ENCODE measurements at places on chromosomes 2 and 18.
A peak's percentile ranks its signal among the peaks of the same experiment; 100 is the strongest.

DNA sequence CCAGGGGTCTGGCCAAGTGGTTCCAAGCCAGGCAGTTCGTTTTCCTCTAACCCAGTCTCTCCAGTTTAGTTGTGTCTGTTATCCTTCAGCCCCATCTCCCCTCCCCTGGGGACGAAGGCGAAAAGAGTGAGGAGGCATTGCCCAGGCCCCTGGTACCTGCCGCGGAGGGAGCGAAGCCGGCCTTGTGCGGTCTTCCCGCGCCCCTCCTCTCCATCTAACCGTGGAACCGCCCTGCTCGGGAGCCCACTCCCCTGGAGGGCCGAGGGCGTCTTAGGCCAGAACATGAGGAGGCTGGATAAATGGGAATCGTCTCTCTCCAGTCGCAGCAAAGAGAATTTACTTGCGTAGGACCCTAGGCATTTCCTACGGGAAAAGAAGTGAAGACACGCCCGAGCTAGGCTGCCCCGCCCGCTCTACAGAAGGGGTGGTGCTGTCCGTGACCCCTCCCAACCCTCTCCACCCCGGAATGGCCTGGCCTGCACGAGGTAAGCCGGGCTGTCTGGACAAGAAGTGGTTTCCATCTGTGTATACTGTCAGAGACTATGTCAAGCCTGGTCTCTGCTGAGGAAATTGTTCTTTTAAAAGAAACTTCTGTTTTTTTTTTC lies 156.2 kb downstream of the MIB1 start:
- no peak for DNase-seq
- H3K4me3 ChIP-seq = no peak overlapping the region
- peaks cover 3% of the 10 kb centered on the region for H3K4me1 ChIP-seq
- H3K36me3 ChIP-seq = no peaks in the 10 kb centered on the region

- no peaks in the 10 kb centered on the region for H3K36me3 ChIP-seq
- no peaks in the 10 kb centered on the region for H3K4me1 ChIP-seq
- DNase-seq = no peak
- no peak overlapping the region for H3K27ac ChIP-seq
- H3K27me3 ChIP-seq = no peaks in the 10 kb centered on the region
These were observed 347.9 kb downstream of the ADCYAP1 start for GRCh38 chr18:1252534-1252933.

DNA sequence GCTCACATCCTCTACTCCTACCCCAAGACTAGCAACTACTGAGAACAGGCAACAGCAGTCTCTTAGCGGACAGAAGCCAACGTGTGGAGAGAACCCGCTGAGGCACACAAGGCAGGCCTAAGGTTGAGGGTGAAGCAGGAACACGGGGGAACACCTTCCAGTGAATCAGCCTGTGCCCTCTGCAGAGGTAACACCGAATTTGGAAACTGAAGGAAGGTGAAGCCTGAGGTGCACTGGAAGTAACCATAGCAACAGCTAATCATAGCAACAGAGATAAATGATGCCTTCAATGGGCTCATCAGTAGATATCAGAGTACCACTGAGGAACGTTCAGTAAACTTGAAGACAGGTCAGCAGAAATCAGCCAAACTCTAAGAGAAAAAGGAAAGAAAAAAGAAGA lies 43.3 kb downstream of the OSBPL1A start:
- H3K27ac ChIP-seq = no peak overlapping the region
- no peaks in the 10 kb centered on the region for H3K27me3 ChIP-seq
- DNase-seq = no peak
- no peaks in the 10 kb centered on the region for H3K36me3 ChIP-seq

- H3K4me3 ChIP-seq = no peak overlapping the region
- DNase-seq = no peak
- H3K27me3 ChIP-seq = peaks cover 29% of the 10 kb centered on the region
- H3K36me3 ChIP-seq = no peaks in the 10 kb centered on the region
- H3K4me1 ChIP-seq = no peaks in the 10 kb centered on the region
- no peak overlapping the region for H3K27ac ChIP-seq
These were observed 94.2 kb upstream of the FZD7 start for GRCh38 chr2:201939453-201939941.

GRCh38 chr18:49788327-49788898 lies 24.9 kb downstream of the ACAA2 start:
- H3K4me3 ChIP-seq = no peak overlapping the region
- no peaks in the 10 kb centered on the region for H3K27me3 ChIP-seq
- no peak overlapping the region for H3K27ac ChIP-seq
- no peak for DNase-seq
- H3K4me1 ChIP-seq = peaks cover 2% of the 10 kb centered on the region

- H3K27me3 ChIP-seq = no peaks in the 10 kb centered on the region
- H3K4me3 ChIP-seq = peak overlapping the region; percentile 94
- H3K4me1 ChIP-seq = peaks cover 36% of the 10 kb centered on the region
- peaks cover 19% of the 10 kb centered on the region for H3K36me3 ChIP-seq
- DNase-seq = no peak
These were observed 2.4 kb downstream of the MARS2 start for GRCh38 chr2:197707316-197708213.

- no peaks in the 10 kb centered on the region for H3K4me1 ChIP-seq
- H3K27ac ChIP-seq = no peak overlapping the region
- H3K36me3 ChIP-seq = no peaks in the 10 kb centered on the region
- H3K4me3 ChIP-seq = no peak overlapping the region
- peaks cover 4% of the 10 kb centered on the region for H3K27me3 ChIP-seq
- no peak for DNase-seq
These were observed 435.1 kb downstream of the DLGAP1 start for GRCh38 chr18:4020026-4020425.

GRCh38 chr2:14706201-14706600 lies 73.7 kb downstream of the LRATD1 start:
- H3K27me3 ChIP-seq = no peaks in the 10 kb centered on the region
- H3K4me3 ChIP-seq = no peak overlapping the region
- no peaks in the 10 kb centered on the region for H3K36me3 ChIP-seq
- H3K27ac ChIP-seq = no peak overlapping the region
- no peak for DNase-seq

DNA sequence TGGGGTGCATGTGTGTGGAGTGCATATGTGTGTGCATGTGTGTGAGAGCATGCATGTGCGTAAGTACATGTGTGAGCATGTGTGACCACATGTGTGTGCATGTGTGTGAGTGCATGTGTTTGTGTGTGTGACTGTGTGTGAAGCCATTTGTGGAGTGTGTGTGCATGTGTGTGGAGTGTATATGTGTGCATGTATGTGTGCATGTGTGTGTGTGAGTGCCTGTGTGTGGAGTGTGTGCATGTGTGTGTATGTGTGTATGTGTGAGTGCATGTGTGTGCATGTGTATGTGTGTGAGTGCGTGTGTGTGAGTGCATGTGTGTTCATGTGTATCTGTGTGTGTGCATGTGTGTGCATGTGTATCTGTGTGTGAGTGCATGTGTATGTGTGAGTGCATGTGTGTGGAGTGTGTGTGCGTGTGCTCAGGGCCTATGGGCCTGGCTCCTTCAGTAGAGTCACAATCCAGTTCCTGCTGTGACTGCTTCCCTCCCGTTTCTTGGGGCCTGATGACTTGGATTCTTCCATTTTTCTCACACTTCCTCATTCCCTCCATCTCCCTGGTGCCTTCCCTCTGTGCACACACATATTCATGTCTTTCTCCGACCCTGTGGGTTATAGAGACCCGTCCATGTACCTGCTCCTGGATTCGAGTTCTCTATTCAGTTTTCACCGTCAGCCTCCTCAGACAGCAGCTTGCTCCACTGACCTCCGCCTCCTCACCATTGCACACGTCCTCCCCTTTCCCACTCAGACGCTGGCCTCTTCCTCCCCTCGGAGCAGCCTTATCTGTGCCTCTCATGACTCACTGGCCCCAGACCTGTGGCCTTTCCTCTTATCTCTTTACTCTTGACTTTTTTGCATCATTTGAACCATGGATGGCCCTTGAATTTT lies 25.2 kb downstream of the TOGARAM2 start:
- DNase-seq = no peak
- H3K4me3 ChIP-seq = no peak overlapping the region
- peaks cover 5% of the 10 kb centered on the region for H3K4me1 ChIP-seq

- peak overlapping the region; percentile 93 for H3K27ac ChIP-seq
- H3K4me3 ChIP-seq = peak overlapping the region; percentile 90
- H3K27me3 ChIP-seq = no peaks in the 10 kb centered on the region
- H3K4me1 ChIP-seq = peaks cover 48% of the 10 kb centered on the region
- peaks cover 7% of the 10 kb centered on the region for H3K36me3 ChIP-seq
These were observed 2.1 kb downstream of the KLHL14 start for GRCh38 chr18:32770666-32771168.

DNA sequence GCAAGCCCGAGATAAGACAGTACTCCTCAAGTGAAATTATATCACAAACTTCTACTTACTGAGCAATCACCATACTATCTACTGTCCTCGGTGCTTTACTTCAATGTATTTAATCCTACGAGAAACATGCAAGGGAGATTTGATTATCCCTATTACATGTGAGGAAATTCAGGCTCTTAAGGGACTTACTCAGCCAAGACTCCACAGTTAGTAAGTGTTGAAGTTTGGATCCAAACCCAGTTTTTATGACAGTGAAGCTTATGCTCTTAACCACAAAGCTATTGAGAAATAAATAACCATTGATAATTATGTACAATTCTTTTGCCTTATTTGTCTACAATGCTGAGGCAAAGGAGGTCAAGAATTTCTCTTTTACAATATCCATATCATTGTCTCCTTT lies 672.9 kb upstream of the ACVR2A start:
- H3K4me3 ChIP-seq = no peak overlapping the region
- H3K36me3 ChIP-seq = no peaks in the 10 kb centered on the region
- H3K27ac ChIP-seq = no peak overlapping the region
- H3K4me1 ChIP-seq = no peaks in the 10 kb centered on the region
- DNase-seq = no peak

GRCh38 chr2:160087854-160088745 lies 25.7 kb upstream of the PLA2R1 start:
- peaks cover 27% of the 10 kb centered on the region for H3K36me3 ChIP-seq
- H3K27ac ChIP-seq = no peak overlapping the region
- H3K27me3 ChIP-seq = peaks cover 6% of the 10 kb centered on the region
- H3K4me1 ChIP-seq = no peaks in the 10 kb centered on the region

DNA sequence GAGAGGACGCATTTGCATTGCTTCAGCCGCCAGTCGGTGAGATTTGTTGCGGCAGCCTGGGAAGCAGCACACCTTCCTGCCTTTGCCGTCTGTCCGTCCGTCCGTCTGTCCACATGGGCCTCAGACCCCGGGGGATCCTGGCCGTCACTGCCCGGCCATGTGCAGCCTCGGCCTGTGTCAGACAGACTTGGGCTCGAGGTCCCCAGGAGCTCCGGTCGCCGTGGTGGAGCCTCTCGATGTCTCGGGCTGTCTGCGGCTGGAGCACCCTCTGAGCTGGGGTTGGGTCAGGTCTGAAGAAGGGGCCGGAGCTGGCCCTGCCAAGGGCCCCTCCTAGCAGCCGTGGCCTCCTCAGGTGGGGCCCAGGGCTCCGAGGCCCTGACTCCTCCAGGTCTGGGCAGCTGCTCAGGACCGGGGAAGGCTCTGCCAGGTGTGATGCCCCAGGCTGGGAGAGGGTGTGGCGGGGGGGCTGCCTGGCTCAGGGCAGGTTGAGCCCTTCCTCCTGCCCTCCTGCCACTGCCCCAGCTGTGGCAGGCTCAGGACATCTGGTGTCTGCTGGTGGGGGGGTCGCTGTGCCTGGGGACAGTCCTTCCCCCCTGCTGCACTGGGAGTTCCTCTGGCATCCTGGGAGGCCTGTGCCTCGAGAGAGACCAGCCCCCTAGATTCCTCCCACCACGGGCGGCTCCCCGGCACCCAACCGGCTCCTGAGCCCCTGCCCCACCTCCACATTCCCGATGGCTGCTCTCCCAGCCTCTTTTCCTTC lies 11.8 kb downstream of the NEU4 start:
- H3K27me3 ChIP-seq = peaks cover 41% of the 10 kb centered on the region
- H3K36me3 ChIP-seq = no peaks in the 10 kb centered on the region
- H3K27ac ChIP-seq = no peak overlapping the region
- H3K4me1 ChIP-seq = peaks cover 33% of the 10 kb centered on the region
- no peak for DNase-seq

DNA sequence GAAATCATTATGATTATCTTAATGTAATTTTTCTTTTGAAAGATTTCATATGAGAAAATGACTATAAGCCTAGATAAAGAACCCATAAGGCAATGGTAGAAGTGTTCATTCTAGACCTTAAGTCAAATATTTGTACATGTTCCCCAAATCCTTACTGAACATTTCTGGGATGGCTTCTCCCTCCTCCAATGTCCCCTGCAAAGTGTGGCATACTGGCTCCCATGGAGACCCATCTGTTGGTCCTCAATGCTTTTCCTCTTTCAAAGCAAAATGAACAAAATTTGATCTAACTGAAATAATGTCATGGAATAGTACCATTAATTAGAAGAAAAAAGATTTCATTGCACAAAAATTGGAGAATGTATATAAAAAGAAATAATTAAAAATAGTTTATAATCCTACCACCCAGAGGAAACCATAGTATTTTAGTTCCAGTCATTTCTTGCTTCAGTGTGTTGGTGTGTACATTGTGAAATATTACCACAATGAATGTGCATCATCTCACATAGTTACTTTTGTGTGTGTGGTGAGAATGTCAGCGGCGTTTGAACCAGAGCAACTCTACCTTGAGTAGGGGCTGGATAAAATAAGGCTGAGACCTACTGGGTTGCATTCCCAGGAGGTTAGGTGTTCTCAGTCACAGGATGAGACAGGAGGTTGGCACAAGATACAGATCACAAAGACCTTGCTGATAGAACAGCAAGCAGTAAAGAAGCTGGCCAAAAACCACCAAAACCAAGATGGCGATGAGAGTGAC lies 181.3 kb downstream of the UXS1 start:
- no peak overlapping the region for H3K27ac ChIP-seq
- H3K4me3 ChIP-seq = no peak overlapping the region
- H3K36me3 ChIP-seq = peaks cover 8% of the 10 kb centered on the region
- H3K27me3 ChIP-seq = peaks cover 5% of the 10 kb centered on the region
- DNase-seq = no peak
- H3K4me1 ChIP-seq = peaks cover 6% of the 10 kb centered on the region

DNA sequence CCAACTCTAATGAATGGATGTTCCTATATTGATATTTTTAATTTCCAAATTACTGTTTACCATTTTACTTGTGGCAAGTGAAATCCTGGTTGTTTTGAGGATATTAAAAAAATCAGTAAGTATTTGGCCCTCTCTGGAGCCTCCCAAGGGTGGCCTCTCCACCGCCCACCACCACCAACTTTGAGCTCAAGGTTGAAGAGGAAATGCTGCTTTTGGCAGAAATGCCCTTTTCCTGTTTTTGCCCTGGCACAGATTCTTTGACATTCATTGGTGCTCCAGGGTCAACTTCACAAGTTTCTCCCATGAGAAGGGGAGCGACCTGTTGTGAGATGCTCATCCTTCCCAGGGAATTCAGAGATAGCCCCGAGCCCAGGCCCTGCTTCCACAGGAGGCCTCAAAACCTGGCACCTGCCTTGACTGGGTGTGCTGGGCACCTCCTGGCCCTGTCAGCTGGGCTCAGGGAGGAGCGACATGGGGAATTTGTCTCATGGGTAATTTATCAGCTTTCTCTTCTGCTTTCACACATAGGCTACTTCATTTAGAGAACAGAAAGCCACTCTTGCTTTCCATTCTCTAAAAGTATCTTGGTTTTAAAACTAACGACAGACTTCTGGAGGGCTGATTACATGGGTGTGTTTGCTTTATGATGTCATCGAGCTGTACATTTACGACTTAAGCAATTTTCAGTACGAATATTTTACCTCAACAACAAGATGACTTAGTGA lies 6.9 kb downstream of the CD8A start:
- DNase-seq = peak; percentile 52
- H3K4me3 ChIP-seq = no peak overlapping the region
- peaks cover 12% of the 10 kb centered on the region for H3K27me3 ChIP-seq
- no peaks in the 10 kb centered on the region for H3K36me3 ChIP-seq
- H3K4me1 ChIP-seq = peaks cover 35% of the 10 kb centered on the region
- peak overlapping the region; percentile 91 for H3K27ac ChIP-seq
